Ovary (tissue), 10 donors: ENCODE measurements at places on chromosomes 1 and 21. TPM values are rescaled to one million over a fixed set of nuclear protein-coding genes. Genes with fewer than 3 reads are reported as not detected.

- H3K4me3 ChIP-seq, result no peak overlapping the region
- H3K27ac ChIP-seq, result no peak overlapping the region
- H3K27me3 ChIP-seq, result no peaks in the 10 kb centered on the region
- no peaks in the 10 kb centered on the region for H3K36me3 ChIP-seq
- DNase-seq, result no peak
Measured at GRCh38 chr1:110610084-110610483, 3.9 kb upstream of the KCNA2 start.

GRCh38 chr1:201137579-201138310 lies 10.8 kb upstream of the ASCL5 start:
- no peaks in the 10 kb centered on the region for H3K4me1 ChIP-seq
- no peaks in the 10 kb centered on the region for H3K27me3 ChIP-seq
- H3K36me3 ChIP-seq, result no peaks in the 10 kb centered on the region
- H3K4me3 ChIP-seq, result no peak overlapping the region

DNA sequence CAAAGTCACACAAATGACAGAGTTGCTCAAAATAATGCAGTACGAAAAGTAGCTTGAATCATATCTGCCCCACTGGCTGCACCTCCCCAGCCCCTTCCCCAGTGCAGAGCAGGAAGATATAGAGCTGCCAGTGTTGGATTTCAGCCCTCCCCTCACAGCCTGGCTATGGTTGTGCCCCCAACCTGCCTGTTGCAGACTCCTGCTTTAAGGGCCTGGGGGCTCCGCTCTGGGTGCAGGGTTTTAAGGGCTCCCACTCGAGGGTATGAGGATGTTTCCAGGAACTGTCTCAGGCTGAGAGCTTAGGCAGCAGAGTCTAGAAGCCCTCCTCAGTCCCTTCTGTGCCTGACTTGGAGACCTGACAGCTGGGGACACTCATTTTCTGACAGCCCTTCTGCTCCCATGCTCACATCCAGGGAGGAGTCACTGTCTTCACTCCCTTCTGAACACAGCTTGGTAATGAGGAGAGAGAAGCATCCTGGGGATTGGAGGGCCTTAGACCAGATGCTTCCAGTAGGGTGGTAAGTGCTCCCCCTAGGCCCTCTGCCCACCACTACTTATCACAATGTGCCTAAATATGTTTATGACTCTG lies 4.6 kb downstream of the S100A9 start:
- H3K4me3 ChIP-seq, result no peak overlapping the region
- no peak overlapping the region for H3K27ac ChIP-seq
- no peaks in the 10 kb centered on the region for H3K27me3 ChIP-seq
- DNase-seq, result no peak

The GJA9 gene
- total RNA-seq, result not detected
